ENCODE measurements at places on chromosomes 6 and 20. TPM values are rescaled to one million over a fixed set of nuclear protein-coding genes. Genes with fewer than 3 reads are reported as not detected.

The PSORS1C1 gene
- polyA plus RNA-seq, result 1.7 TPM

The LSM2 gene
- 55.3 TPM for polyA plus RNA-seq

The SLC22A2 gene
- not detected for polyA plus RNA-seq

The DCDC2 gene
- polyA plus RNA-seq, result 0.06 TPM

The DEFB116 gene
- polyA plus RNA-seq, result not detected

The NTSR1 gene
- polyA plus RNA-seq, result 0.10 TPM

The SLC16A10 gene
- polyA plus RNA-seq, result 4.4 TPM

The SLC17A1 gene
- not detected for polyA plus RNA-seq

The TNXB gene
- 108 TPM for polyA plus RNA-seq

The GABRR1 gene
- polyA plus RNA-seq, result 0.38 TPM

The NCOA3 gene
- 12.9 TPM for polyA plus RNA-seq

The HDGFL1 gene
- not detected for polyA plus RNA-seq

The C6orf15 gene
- not detected for polyA plus RNA-seq

The BMP2 gene
- 1.8 TPM for polyA plus RNA-seq

The C6orf141 gene
- 3.2 TPM for polyA plus RNA-seq

Measured in forelimb muscle (tissue), 1 donor.